ENCODE measurements at places on chromosomes 1 and 21.

DNA sequence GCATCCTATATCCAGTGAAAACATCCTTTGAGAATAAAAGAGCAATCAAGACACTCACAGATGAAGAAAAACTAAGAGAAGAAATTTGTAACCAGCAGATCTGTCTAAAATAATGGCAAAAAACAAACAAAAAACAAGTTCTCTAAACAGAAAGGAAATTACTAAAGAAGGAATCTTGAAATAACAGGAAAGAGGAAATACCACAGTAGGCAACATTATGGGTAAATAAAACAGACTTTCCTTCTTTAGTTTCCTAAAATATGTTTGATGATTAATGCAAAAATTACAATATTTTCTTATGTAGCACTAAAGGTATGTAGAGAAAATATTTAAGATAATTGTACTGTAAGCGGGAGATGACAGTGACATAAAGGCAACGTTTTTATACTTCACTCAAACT is 23.5 kb downstream of the SLC19A1 start:
- no peak for DNase-seq

DNA sequence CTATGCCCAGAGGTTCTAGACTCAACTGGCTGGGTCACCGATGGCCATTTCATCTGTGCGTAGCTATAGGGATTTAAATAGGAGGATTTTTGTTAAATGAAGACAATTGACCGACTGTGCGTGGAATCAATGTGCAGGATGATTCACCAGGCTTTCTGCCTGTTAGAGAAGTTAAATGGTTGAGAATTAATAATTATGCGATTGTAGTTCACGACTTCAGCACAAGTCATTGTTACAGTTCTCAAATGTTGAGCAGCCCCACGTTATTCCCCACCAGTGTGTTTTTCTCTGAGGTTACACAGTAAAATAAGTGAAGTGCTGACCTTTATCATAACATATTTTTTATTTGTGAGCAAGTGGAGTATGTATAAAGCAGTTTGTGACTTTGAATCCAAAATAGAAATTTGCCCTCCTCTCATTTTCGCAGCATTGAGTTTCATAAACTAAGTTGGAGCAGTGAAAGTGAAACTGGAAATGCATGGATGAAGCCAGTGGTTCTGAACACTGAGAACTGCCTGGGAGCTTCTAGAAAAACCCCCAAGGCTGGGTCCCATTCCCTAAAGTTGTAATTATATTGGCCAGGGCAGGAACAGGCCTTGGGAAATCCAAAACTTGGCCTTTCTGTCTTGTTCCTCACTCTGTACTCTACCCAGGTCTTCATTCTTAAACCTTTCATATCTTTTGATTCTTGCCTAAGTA is 102.6 kb downstream of the GALNT2 start:
- no peak for DNase-seq

- DNase-seq: no peak
Measured at GRCh38 chr1:112030157-112030556, 40.7 kb upstream of the KCND3 start.

GRCh38 chr1:76759950-76760349 is 107.3 kb upstream of the ST6GALNAC5 start:
- DNase-seq: no peak

DNA sequence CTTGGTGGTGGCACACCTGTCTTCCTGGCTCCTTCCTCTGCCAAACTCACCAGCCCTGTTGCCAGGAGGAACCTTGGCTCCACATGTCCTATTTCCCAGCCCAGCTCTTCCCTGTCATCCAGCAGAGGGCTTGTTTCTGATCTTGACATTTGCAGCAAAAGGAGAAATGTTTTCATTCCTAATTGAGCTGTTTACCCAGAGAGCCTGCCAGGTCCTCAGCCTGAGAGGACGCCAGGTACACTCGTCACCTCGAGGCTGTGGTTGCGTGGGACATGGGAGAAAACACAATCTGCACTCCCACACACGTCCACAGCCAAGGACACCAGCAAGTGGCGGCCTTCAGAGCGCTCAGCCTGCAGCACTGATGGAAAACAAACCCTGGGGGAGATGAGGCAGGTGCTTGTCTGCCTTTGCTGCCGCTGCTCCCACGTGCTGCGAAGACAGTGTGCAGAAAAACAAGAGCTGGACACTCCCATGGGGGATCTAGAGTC is 132.8 kb upstream of the CD34 start:
- no peak for DNase-seq

GRCh38 chr1:178870944-178871343 is at the start of gene ANGPTL1:
Gene ANGPTL1, minus strand, starts transcription at chr1:178871077. Its CDS starts 5,301 bp downstream, at chr1:178865776.
- no peak for DNase-seq

GRCh38 chr21:36104317-36105300 is 30.3 kb upstream of the CBR3 start:
- DNase-seq: no peak

GRCh38 chr1:187689129-187689528 is 860.4 kb downstream of the PLA2G4A start:
- DNase-seq: peak; percentile 4

GRCh38 chr1:153652805-153653500 is 5.5 kb upstream of the SNAPIN start:
- no peak for DNase-seq

DNA sequence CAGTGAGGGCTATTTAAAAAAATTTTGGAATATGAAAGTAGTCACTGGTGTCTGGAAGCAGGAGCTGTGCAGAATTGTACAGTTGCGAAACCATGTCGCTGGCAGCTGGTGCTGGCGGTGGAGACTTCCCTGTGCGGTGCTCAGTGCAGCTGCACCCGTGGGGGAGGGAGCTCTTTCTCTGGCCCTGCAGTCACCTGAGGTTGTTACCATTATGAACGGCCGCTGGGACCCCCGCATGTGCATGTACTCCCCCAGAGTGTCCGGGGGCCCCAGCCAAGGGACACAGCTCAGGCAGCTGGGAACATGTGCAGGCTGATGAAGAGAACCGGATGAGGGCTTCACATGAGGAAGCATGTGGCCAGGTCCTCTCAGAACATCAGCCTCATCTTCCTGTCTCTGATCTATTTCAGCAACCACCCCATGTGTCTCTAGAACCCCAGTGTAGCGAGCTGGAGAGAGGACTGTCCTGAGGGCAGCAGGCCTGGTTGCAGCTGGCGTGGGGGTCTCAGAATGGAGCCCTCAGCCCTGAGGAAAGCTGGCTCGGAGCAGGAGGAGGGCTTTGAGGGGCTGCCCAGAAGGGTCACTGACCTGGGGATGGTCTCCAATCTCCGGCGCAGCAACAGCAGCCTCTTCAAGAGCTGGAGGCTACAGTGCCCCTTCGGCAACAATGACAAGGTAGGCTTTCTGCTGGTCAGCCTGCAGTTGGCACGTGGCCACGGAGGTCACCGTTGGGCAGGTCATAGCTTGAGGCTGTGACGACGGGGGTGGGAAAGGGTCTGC is at the start of gene TRPM2:
Gene TRPM2, plus strand, starts transcription at position 431 of the 780 bp plus-strand sequence. Its CDS starts 80 bp downstream, at position 511.
- peak; percentile 17 for DNase-seq

DNA sequence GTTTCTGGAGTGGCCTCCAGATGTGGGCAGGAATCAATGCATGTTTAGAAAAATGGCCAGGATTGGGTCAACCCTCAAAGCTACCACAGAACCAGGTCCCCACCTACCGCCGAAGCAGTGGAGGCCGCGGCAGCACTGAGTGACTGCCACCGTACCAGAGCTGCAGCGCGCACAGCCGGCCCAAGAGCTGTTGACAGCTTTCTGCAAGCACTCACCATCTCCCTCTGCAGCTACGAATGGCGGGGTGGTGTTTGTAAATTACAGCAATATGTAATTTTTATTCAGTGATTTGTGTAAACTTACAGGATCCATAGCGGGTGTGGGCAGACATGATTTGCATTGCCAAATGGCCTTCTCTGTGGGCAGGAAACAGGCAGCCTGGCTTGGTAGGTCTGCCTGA is 96.4 kb downstream of the CAMK2N1 start:
- no peak for DNase-seq
